NB4 (cell line): ENCODE measurements at places on chromosomes 5 and 9.
A peak's percentile ranks its signal among the peaks of the same experiment; 100 is the strongest.

- DNase-seq: no peak
Measured at GRCh38 chr5:68748101-68748500, 345.7 kb upstream of the SLC30A5 start.

GRCh38 chr5:139799359-139799758 lies 3.8 kb downstream of the PSD2 start:
- DNase-seq: no peak

GRCh38 chr5:75052192-75053053 lies at the start of gene GCNT4:
Gene GCNT4, minus strand, starts transcription at chr5:75052558. Its CDS starts 22,521 bp downstream, at chr5:75030037.
- peak; percentile 17 for DNase-seq

- peak; percentile 49 for DNase-seq
Measured at GRCh38 chr9:137302449-137303150, 529 bp upstream of the NRARP start.

DNA sequence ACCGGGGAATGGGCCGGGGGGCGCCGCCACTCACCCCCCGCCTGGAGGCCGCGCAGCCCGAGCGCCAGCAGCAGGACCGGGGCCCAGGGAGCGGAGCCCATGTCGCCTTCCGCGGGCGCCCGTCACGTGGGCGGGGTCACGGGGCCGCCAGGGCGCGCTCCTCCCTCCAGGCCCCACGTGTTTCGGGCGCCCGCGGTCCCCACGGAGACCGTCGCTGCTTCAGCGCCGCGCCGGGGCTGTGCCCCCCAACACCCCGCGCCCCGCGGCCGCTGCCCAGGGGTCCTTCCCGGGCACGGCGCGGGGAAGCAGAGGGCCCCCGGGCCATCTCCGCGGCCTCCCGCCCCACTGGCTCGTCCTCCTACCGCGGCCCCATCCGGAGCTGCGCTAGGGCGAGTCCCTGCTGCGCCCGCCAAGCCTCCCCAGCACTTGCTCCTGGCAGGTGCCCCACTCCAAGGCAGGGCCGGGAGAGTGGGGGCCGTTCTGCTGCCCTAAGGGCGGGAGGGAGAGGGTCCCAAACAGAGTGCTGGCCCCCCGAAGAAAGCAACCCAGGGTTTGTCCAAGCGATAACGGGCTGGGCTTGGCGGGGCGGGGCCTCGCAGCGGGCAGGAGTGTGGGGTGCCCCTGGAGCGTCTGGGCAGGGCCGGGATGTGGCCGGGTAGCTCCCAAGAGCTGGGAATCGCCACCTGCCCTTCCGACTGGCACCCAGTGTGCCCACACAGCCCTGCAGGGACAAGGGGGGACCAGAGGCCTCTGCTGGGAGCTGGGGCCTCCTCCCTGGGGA lies at the start of gene DPP7:
TSS of gene DPP7 (minus strand) at position 121 of the 781 bp plus-strand sequence. CDS start at position 101, 20 bp downstream.
- peak; percentile 69 for DNase-seq

- DNase-seq: no peak
Measured at GRCh38 chr5:107268241-107268640, 402.5 kb downstream of the EFNA5 start.
